ENCODE measurements at places on chromosomes 12 and 14.

- no peak for DNase-seq
Observed at GRCh38 chr14:105647784-105648608, 121.6 kb downstream of the TMEM121 start.

DNA sequence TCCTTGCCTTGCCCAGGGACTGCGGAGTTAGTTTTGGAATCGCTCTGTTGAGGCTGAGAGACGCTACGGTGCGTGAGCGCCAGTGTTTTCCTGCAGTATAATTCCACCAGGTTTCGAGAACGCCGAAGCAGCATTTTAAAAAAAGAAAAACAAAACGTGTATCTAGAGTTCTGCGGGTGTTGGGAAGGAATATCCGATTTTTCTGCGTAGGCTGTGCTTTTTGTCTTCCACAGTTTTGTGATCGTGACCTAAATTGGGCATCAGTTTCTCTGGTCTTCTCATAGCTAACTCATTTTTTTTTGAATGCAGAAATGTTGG is 778 bp downstream of the DNM1L start:
- DNase-seq: no peak

GRCh38 chr12:78375461-78375860 is 489.1 kb upstream of the SYT1 start:
- DNase-seq: no peak

- DNase-seq: peak; percentile 99
Observed at GRCh38 chr14:61553730-61554641, 141.3 kb upstream of the HIF1A start.

DNA sequence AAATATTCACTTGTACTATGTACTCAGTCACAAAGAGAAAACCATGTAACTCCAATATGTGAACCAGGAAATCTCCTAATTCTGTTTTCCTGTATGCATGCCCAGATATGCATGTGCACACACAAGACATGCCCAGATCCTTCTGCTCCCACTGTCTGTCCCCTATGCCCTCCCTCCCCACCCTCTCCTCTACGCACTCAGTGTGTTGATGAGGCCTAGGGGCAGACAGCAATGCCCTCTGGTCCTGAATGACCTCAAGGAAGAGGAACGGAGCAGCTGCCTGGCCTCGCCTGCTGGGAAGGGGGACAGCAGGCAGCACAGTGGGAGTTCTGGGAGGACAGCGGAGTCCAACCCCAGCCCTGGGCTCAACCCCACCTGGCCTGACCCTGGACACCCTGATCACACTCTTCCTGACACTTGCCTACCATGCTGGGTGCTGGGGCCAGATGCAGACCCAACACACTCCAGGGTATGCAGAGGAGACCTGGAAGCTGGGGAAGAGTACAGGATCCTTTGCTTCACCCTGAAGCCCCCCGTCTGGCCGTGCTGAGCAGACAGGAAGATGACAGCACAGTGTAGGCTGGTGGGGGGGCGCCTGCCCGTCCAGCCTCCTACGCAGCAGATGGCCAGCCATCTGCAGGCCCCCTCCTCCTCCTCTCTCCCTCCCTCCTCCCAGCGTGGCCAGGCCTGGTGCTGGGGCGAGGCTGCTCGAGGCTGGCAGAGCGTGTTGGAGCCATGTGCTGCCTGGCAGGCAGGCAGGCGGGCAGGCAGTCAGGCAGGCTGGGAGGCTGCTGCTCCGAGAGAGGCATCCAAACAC is 106.6 kb upstream of the NCOR2 start:
- no peak for DNase-seq

GRCh38 chr12:46523446-46523845 is 150.9 kb upstream of the SLC38A2 start:
- peak; percentile 39 for DNase-seq

GRCh38 chr12:45730348-45731189 is 1.1 kb downstream of the ARID2 start:
- peak; percentile 65 for DNase-seq

- no peak for DNase-seq
Observed at GRCh38 chr14:55671641-55672040, 91.6 kb downstream of the KTN1 start.

GRCh38 chr12:96206936-96207662 is 12.9 kb downstream of the ELK3 start:
- DNase-seq: no peak

GRCh38 chr14:84882830-84883229 is 647.1 kb upstream of the FLRT2 start:
- DNase-seq: no peak

- peak; percentile 66 for DNase-seq
Observed at GRCh38 chr14:54173802-54174201, 217.2 kb upstream of the BMP4 start.

- no peak for DNase-seq
Observed at GRCh38 chr12:129036135-129036534, 182.9 kb downstream of the GLT1D1 start.

DNA sequence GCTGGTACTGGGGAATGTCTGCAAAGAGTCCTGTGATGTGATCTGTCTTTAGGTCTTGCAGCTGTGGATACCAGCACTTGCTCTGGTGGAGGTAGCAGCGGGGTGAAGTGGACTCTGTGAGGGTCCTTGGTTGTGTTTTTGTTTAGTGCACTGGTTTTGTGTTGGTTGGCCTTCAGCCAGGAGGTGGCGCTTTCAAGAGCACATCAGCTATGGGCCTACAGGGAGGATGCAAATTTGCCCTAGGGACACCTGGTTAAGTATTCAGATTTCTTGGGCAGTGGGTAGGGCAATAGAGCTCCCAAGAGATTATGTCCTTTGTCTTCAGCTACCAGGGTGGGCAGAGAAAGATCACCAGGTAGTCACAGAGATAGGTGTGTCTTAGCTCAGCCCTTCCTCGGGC is 63.8 kb downstream of the PTGER2 start:
- DNase-seq: no peak

DNA sequence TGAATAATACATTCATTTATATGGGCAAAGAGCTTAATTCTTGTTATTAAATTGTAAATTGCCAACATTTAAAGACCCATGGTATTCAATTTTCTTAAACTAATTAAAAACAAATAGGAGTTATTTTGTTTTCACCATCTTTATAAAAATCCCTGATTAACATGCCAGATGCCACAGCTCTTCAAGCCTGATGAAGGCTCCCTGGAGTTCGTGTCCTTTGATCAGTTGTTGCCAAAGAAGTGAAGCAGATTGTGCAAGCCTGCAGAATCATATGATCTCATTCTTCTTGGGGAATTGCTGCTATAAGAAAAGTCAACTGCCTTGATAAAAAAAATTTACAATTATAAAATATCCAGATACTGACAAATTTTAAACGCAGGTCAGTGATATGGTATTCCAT is 288.3 kb upstream of the PPFIA2 start:
- DNase-seq: no peak

DNA sequence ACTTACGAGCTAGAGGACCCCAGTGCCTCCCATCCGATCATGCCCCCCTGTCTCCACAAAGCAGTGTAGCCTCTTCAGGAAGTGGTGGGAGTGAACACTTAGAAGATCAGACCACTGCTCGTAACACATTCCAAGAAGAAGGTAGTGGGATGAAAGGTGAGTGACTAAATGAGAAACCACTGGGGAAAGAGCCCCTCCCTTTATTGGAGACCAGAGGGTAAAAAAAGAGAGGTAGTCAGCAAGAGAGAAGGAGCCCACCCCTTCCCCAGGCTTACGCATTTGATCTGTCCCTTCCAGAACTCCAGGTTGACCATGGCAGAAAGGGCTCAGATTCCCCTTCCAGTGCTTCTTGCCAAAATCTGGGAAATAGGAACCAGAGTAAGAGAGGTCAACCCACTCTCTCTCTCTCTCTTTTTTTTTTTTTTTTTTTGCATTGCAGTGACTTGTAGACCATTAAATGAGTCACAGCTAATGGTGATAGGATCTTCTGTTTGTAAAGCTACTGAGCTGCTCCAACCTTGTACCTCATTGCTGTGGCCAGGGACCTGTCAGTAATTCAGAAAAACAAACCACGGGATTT is 165.4 kb downstream of the GCH1 start:
- peak; percentile 70 for DNase-seq

GRCh38 chr12:8554451-8555195 is 13.9 kb upstream of the CLEC4E start:
- peak; percentile 39 for DNase-seq

GRCh38 chr12:117743761-117744160 is 225.0 kb downstream of the KSR2 start:
- DNase-seq: no peak

DNA sequence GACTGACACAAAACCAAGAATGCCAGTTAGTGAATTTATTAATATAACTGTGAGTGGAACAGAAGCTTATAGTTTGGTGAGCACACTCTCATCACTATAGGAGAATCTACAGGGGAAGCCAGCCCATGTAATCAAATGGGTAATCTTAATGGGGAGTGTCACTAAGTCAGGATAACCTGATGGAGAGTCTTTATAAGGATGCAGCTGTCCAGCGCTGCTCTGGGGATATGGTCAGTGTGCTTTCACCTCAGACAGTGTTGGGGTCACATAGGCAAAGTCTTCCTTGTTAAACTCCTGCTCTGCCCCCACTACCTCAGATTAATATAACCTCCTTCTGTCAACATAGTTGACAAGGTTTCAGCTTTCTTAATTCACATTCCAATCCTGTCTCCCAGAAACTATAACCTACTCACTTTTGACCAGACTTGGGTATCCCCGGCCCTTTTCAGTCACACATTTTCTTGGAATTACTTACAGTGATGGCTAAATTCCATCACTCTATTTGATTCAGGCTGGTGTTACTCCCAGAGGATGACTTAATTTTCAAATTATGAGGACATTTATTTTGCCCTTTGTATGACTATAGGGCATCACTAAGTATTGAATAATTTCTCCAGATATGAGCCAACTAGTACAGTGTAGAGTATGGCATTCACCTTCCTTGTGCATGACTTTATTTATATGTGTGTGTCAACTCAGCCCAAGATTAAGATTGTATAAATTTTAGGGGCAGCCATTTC is 13.2 kb downstream of the STK38L start:
- DNase-seq: peak; percentile 46

DNA sequence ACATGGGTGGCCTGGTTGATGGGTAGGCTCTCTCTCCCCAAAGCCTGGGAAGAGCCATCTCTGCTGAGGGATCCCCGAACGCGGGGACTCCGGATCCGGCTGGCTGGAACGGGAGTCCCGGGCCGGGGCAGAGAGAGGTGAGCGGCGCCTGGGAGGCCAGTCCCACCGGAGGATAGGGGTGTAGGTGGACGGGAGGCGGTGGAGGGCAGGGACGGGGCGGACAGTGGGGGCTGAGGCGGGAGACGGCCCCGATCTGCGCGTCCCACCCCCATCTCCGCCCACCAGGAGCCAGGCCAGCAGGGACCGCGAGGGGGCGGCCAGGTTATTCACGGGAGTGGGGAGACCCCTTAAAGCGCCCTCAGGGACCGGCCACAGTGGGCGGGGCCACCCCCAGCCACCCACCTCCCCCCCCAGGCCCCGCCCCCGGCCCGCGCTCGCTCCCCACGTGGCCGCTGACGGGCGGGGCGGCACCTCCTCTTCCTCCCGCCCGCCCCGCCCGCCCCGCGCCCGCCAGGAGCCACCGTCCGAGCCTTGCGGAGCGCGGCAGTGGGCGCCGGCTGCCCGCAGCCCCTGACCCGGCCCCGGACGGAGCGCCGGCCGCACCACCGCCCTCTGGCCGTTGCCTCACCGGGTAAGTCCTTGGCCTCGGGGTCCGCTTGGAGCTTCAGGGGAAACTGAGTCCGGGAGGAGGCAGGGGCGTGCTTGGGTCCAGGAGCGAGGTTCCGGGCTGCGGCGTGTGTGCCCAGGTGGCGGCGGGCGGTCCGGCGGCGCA is at the start of gene INF2:
TSS of gene INF2 (plus strand) at position 510 of the 772 bp plus-strand sequence. CDS start 11,748 bp downstream, outside the sequence.
- peak; percentile 72 for DNase-seq

DNA sequence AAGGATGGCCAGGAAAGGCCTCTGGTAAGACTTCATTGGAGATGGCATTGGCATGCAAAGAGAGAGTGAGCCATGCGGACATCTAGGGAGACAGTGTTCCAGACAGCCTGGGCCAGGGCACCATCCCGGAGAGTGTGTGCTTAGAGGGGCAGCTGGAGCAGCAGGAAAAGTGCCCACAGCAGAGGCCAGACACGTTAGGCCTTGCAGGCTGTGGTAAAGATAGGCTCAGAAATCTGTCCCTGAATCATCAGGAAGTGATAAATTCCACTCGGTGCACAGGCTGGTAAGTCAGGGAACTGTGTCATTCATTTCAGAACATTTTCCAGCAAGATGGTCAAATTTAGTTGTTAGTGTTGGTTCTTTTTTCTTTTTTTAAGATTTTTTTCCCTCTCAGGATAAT is 8.8 kb downstream of the GALNT16 start:
- DNase-seq: peak; percentile 72

DNA sequence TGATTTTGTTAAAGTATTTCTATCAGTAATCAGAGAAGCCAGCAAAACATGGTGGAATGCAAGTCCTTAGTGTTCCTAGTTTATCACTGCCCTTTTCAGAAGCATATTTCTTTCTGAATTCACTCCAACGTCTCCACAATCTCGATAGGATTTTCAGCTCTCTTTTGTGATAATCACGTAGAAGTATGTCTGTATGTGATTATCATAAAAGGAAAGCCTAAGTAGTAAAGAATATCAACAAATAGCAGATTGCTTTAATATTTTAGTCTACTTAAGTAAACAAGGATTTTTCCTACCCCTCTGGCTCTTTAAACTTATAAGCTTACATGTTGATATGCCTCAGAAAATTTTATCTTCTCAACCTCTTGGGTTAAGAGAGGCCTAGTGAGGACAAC is 147.4 kb upstream of the NUDT4 start:
- DNase-seq: no peak

- peak; percentile 19 for DNase-seq
Observed at GRCh38 chr12:31650918-31651317, 8.6 kb upstream of the ETFBKMT start.

GRCh38 chr12:64696080-64696741 is 63.0 kb downstream of the GNS start:
- DNase-seq: peak; percentile 40

GRCh38 chr12:53996240-53997203 is 3.4 kb upstream of the HOXC9 start:
- DNase-seq: no peak

DNA sequence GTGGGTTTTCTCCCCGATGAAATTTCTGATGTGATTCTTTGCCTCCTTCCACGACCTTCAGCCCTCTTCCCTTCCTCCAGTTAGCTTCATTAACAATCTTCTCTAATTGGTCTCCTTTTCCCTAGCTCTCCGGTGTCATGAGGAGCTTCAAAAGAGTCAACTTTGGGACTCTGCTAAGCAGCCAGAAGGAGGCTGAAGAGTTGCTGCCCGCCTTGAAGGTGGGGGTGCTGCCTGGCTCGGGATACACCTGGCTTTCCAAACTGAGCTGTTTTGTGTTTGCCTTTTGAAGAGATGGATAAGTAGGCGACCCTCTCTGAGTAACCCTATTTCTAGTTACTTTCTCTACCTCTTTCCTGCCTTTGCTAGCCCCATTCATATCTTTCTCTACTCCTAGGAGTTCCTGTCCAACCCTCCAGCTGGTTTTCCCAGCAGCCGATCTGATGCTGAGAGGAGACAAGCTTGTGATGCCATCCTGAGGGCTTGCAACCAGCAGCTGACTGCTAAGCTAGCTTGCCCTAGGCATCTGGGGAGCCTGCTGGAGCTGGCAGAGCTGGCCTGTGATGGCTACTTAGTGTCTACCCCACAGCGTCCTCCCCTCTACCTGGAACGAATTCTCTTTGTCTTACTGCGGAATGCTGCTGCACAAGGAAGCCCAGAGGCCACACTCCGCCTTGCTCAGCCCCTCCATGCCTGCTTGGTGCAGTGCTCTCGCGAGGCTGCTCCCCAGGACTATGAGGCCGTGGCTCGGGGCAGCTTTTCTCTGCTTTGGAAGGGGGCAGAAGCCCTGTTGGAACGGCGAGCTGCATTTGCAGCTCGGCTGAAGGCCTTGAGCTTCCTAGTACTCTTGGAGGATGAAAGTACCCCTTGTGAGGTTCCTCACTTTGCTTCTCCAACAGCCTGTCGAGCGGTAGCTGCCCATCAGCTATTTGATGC is 797 bp downstream of the ESPL1 start:
- peak; percentile 17 for DNase-seq

- DNase-seq: no peak
Observed at GRCh38 chr14:28356819-28357218, 409.8 kb upstream of the FOXG1 start.

Measured in EL (cell line).